ENCODE measurements at places on chromosomes 3 and 15. TPM values are rescaled to one million over a fixed set of nuclear protein-coding genes. Genes with fewer than 3 reads are reported as not detected.

GRCh38 chr3:150680562-150680961 is 23.2 kb downstream of the ERICH6 start:
- DNase-seq: no peak
- peaks cover 8% of the 10 kb centered on the region for H3K36me3 ChIP-seq
- H3K27ac ChIP-seq: no peak overlapping the region

DNA sequence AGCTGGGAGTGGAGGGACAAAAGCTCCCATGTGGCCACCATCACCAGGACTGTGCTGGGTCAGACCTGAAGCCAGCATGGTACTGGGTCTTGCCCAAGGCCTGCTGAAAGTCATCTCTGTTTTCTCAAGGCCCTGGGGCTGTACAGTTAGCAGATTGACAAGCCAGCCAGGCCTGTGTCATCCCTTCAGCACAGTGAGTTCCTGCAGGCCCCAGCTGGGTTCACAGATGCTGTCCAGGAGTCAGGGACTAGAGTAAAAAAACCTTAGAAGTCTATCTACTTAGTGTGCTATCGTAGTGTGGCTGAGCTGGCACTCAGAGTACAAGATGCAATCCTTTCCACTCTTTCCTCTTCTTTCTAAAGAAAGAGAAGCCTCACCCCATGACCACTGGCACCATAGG is 246.0 kb upstream of the NAALADL2 start:
- H3K27me3 ChIP-seq: no peaks in the 10 kb centered on the region
- no peaks in the 10 kb centered on the region for H3K36me3 ChIP-seq
- no peak overlapping the region for H3K4me3 ChIP-seq
- DNase-seq: no peak
- no peaks in the 10 kb centered on the region for H3K4me1 ChIP-seq
- H3K27ac ChIP-seq: no peak overlapping the region

DNA sequence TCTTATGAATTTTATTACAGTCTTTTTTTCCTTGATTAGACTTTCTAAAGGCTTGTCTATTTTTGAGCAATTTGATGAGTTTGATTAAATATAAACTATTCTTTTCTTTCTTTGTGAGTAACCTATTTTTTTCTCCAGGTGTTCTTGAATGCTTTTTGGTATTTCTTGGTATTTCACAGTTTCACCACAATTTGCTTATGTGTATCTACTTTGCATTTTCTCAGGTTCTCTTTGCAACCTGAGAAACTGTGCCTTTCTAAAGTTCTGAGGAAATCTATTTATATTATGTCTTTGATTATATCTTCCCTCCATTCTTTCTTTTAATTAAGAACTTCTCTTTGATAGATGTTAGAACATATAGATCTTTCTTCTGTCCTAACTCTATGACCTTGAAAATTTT is 117.1 kb upstream of the MLF1 start:
- H3K27me3 ChIP-seq: no peaks in the 10 kb centered on the region
- no peak overlapping the region for H3K27ac ChIP-seq
- no peaks in the 10 kb centered on the region for H3K36me3 ChIP-seq
- H3K4me3 ChIP-seq: no peak overlapping the region
- H3K4me1 ChIP-seq: no peaks in the 10 kb centered on the region

DNA sequence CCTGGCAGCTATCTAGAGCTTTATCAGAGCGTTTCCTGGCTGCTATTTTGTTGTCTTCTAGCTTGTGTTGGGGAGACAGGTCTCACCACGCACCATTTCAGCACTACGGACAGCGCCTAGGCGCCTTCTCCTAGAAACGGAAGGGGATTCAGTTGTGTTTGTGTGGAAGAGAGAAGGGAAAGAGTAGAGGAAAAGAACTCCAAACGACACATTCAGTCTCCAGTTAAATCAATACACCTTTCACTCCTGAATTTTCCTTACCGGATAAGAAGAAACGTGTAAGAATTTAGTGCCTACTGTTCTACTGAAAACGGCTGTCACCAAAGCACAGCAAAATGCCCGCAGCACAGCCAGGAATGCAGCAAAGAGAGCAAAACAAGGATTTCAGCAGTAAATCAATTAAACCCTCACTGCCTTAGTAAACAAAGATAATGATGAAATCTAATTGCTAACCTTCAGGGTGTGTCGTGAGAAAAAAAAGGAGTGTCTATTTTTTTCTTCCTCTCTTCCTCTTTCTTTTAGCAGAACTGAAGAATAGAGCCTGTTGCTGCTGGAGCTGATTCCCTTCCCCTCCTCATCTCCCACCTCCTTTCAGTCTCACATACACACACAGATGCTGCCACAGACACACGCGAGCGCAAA is 412 bp upstream of the CTXN2 start:
- H3K4me3 ChIP-seq: peak overlapping the region; percentile 69
- H3K27me3 ChIP-seq: peaks cover 27% of the 10 kb centered on the region
- DNase-seq: peak; percentile 95
- H3K27ac ChIP-seq: no peak overlapping the region
- H3K36me3 ChIP-seq: no peaks in the 10 kb centered on the region
- no peaks in the 10 kb centered on the region for H3K4me1 ChIP-seq

DNA sequence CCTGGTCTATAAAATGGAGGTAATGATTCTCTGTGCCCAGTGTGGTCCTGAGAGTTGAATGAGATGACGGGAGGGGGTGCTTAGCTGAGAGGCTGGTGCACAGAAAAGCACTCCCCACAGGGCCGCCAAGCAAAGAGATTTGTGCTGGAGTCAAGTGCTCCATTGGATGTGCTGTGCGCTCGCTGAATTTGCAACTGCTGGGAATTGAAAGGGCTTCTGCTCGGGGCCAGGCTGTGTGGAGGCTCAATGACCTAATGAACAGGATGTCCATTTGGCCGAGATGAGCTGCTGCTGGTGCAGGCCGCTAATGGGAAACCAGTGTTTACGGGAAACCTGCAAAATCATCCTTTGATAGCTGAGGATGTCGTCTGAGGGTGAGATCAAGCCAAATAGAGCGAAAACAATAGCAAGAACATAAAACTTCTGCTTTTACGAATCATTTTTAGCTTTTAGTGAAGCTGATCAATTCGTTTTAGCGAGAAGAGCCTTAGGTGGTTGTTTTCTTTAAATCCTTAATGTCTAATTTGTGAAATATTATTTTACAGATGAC is 211.7 kb downstream of the GABRG3 start:
- no peak overlapping the region for H3K27ac ChIP-seq
- no peaks in the 10 kb centered on the region for H3K36me3 ChIP-seq
- H3K4me3 ChIP-seq: no peak overlapping the region

- no peaks in the 10 kb centered on the region for H3K27me3 ChIP-seq
- no peaks in the 10 kb centered on the region for H3K36me3 ChIP-seq
- DNase-seq: no peak
- H3K4me1 ChIP-seq: peaks cover 6% of the 10 kb centered on the region
These were observed 91.0 kb upstream of the SLC6A11 start for GRCh38 chr3:10725067-10725466.

The DENND4A gene
- total RNA-seq: 10.3 TPM

- H3K4me1 ChIP-seq: no peaks in the 10 kb centered on the region
- no peak for DNase-seq
- H3K27ac ChIP-seq: no peak overlapping the region
- no peaks in the 10 kb centered on the region for H3K36me3 ChIP-seq
- no peaks in the 10 kb centered on the region for H3K27me3 ChIP-seq
These were observed 269.1 kb upstream of the LRRFIP2 start for GRCh38 chr3:37443363-37444035.

- H3K27ac ChIP-seq: no peak overlapping the region
- H3K4me3 ChIP-seq: no peak overlapping the region
- DNase-seq: no peak
- peaks cover 9% of the 10 kb centered on the region for H3K4me1 ChIP-seq
These were observed 27.2 kb downstream of the AKAP13 start for GRCh38 chr15:85407421-85408269.

The ARL13B gene
- total RNA-seq: 7.9 TPM

The C2CD4A gene
- total RNA-seq: 0.19 TPM

- no peak overlapping the region for H3K27ac ChIP-seq
- no peak overlapping the region for H3K4me3 ChIP-seq
- H3K4me1 ChIP-seq: peaks cover 6% of the 10 kb centered on the region
- no peak for DNase-seq
These were observed 18.3 kb downstream of the DUOX2 start for GRCh38 chr15:45095661-45096060.

The ANKRD34C gene
- not detected for total RNA-seq

- H3K27me3 ChIP-seq: no peaks in the 10 kb centered on the region
- DNase-seq: no peak
- no peaks in the 10 kb centered on the region for H3K36me3 ChIP-seq
- no peaks in the 10 kb centered on the region for H3K4me1 ChIP-seq
These were observed 226.1 kb downstream of the OCA2 start for GRCh38 chr15:27873039-27873438.

- no peaks in the 10 kb centered on the region for H3K36me3 ChIP-seq
- DNase-seq: peak; percentile 19
- no peaks in the 10 kb centered on the region for H3K27me3 ChIP-seq
- no peak within 1 kb of the TSS for H3K27ac ChIP-seq
- no peaks in the 10 kb centered on the region for H3K4me1 ChIP-seq
- H3K4me3 ChIP-seq: no peak within 1 kb of the TSS
These were observed at the start of gene MUSTN1 for GRCh38 chr3:52834871-52835501. Gene MUSTN1 (minus strand): TSS chr3:52835019. CDS start chr3:52834948, 71 bp downstream.

DNA sequence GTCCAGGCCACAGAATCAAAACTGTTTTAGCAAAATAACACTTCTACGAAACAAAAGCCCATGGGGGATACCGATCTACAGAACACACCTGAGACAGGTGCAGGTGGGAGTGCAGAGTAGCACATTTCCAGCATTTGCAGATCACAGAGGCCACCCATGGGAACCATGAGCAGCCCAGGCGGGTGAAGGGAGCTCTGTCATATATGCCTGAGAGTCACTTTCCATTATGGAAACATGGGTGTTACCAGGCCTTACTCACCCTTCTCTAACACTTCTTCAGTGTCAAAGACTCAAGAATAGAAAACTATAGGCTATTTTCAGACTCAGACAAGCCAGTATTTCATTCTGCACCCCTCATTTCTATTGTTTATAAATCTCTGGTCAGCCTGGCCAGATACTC is 3.5 kb downstream of the PLA1A start:
- peaks cover 3% of the 10 kb centered on the region for H3K4me1 ChIP-seq
- no peaks in the 10 kb centered on the region for H3K27me3 ChIP-seq
- H3K36me3 ChIP-seq: no peaks in the 10 kb centered on the region
- H3K27ac ChIP-seq: no peak overlapping the region
- no peak overlapping the region for H3K4me3 ChIP-seq

DNA sequence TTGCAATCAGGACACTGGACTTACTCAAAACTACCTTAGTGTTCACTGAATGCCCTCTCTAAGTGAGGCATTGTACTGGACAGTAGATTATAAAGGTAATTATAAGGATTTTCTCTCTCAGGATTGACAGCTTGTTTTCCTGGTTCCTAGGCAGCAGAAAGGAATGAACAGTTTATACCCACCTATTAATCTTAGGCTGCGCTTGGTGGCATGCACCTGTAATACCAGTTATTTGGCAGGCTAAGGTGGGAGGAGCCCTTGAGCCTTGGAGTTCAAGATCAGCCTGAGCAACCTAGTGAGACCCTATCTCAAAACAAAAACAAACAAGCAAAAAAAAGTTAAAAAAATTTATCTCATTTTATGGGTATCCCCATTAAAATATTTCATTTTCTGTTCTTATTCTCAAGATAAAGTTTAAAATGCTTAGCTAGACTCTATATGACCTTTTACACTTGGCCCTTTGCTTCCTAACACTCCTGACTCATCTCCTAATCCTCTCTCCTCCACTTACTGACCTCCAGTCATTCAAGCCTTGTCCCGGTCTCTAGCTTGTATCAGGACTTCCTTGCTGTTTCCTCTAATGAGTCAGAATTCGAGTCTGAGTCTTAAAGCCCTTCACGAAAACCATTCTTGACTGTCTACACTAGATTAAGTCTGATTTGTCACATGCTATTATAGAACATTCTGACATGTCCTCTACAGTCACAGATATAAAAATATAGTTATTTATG is 348.6 kb downstream of the NLGN1 start:
- no peak overlapping the region for H3K4me3 ChIP-seq
- no peaks in the 10 kb centered on the region for H3K36me3 ChIP-seq
- H3K27ac ChIP-seq: no peak overlapping the region
- no peaks in the 10 kb centered on the region for H3K27me3 ChIP-seq

The CFAP92 gene
- 1.6 TPM for total RNA-seq

- H3K27me3 ChIP-seq: no peaks in the 10 kb centered on the region
- no peak for DNase-seq
- H3K4me3 ChIP-seq: peak overlapping the region; percentile 63
- no peak overlapping the region for H3K27ac ChIP-seq
- no peaks in the 10 kb centered on the region for H3K36me3 ChIP-seq
These were observed 111.7 kb upstream of the KLF13 start for GRCh38 chr15:31214864-31215489.

DNA sequence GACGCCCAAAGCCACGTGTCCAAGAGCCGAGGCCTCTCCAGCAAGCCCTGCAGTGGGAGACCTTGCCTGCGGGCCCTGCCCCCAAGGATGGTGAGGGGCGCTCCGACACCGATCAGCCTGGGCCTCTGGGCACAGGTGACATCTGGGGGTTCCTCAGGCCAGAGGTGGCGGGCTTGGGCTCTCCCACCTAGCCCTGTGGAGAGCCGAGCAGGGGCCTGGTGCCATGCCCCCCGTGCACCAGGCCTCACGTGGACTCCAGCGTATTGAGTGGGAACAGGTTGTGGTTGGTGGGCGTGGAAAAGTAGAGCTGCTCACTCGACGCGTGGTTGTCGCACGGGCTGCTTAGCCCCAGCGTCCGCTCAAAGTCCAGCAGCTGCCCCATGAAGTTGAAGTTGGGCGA is 5.8 kb downstream of the DUSP7 start:
- H3K4me3 ChIP-seq: no peak overlapping the region
- no peaks in the 10 kb centered on the region for H3K36me3 ChIP-seq
- H3K27ac ChIP-seq: no peak overlapping the region
- peaks cover 4% of the 10 kb centered on the region for H3K27me3 ChIP-seq

- H3K27ac ChIP-seq: no peak overlapping the region
- DNase-seq: peak; percentile 46
- no peaks in the 10 kb centered on the region for H3K27me3 ChIP-seq
- H3K4me1 ChIP-seq: no peaks in the 10 kb centered on the region
These were observed 543.4 kb downstream of the GBE1 start for GRCh38 chr3:81218023-81218422.

The TMEM212 gene
- not detected for total RNA-seq

DNA sequence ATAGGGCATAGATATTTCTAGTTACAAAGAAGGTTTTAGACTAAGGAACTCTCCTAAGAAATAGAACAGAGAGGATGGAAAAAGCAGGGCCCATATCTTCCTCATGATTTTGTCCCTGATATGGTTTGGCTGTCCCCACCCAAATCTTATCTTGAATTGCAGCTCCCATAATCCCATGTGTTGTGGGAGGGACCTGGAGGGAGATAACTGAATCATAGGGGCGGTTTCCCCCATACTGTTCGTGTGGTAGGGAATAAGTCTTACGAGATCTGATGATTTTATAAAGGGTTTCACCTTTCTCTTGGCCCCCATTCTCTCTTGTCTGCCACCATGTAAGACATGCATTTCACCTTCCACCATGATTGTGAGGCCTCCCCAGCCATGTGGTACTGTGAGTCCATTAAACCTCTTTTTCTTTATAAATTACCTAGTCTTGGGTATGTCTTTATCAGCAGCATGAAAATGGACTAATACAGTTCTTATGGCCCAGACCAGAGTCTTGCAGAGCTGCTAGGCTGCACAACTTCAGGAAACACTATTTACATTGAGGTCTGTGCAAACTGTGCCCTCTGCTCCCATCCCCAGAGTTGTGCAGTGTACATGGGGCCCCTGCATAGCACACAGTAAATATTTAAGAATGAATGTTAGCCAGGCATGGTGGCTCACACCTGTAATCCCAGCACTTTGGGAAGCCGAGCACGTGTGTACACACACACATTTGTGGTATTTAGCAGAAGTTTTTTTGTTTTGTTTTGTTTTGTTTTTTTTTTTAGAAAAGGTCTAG is 20.3 kb upstream of the CA12 start:
- H3K4me3 ChIP-seq: no peak overlapping the region
- H3K4me1 ChIP-seq: peaks cover 1% of the 10 kb centered on the region
- no peaks in the 10 kb centered on the region for H3K36me3 ChIP-seq
- DNase-seq: no peak
- H3K27ac ChIP-seq: no peak overlapping the region
